ENCODE measurements at places on chromosomes 5 and 9.

DNA sequence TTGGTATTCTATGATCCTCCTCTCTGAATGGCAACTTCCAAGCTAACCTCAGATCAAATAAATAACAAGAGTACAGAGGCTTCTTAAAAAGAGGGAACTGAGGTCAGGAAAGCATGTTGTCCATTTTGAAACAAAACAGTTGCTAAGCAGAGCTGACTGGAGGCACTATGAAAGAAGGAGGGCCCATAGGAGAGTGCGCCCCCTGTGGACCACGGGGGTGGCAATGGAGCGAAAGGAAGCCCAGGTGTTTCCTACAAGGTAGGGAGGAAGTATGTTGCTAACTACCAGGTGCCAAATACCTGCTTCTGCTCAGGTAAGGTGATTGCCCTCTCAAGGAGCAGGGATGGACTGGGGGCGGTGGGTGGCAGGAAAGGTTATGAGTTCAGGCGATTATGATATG is 101.8 kb upstream of the MAST4 start:
- DNase-seq = no peak

GRCh38 chr5:54704333-54704732 is 186.8 kb downstream of the SNX18 start:
- no peak for DNase-seq

- DNase-seq = no peak
These were observed at the start of gene PCDHB10 for GRCh38 chr5:141192110-141192725. Gene PCDHB10 (plus strand): TSS chr5:141192353. CDS start chr5:141192553, 200 bp downstream.

- no peak for DNase-seq
These were observed 214.6 kb downstream of the SREK1 start for GRCh38 chr5:66358741-66359140.

GRCh38 chr9:14247577-14247976 is 66.4 kb downstream of the NFIB start:
- no peak for DNase-seq

DNA sequence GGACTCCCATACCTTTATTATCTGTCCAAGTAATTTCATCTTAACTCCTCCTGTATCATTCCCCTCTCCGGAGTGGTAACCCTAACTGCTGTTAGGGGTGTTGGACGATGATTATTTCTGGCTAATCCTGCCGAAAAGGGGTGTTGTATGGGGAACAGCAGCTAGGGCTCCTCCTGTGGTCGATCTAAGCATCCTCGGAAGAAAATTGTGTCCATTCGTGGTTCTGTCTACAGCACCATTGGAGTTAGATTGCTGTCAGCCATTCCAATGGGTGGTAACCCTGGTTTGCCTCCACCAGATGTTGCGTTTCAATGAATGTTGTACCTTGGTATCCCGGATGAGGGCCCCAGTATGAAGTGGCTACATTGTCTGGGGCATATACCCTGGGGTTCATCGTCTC is 35.6 kb upstream of the LMNB1 start:
- DNase-seq = no peak

- no peak for DNase-seq
These were observed 6.7 kb downstream of the LRRC14B start for GRCh38 chr5:197892-198489.

- no peak for DNase-seq
These were observed 12.6 kb downstream of the NNT start for GRCh38 chr5:43615445-43616184.

DNA sequence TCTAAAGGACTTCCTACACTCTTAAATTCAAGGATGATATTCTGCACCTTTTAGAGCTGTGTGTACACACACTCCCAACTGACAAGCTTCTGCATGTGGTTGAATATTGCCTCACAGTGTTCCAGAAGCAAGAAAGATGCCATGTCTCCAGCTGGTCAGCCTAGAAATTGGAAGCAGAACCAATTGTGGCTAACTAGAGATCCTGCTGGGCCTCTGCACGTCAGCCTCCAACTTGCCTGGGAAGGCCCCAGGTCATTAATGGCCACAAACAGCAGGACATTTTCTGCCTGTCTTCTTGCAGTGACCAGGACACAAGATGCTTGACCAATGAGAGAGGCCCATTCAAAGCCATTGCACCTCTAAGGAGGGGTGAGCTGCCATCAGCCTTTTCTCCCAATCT is 571.9 kb upstream of the BRINP1 start:
- DNase-seq = no peak

DNA sequence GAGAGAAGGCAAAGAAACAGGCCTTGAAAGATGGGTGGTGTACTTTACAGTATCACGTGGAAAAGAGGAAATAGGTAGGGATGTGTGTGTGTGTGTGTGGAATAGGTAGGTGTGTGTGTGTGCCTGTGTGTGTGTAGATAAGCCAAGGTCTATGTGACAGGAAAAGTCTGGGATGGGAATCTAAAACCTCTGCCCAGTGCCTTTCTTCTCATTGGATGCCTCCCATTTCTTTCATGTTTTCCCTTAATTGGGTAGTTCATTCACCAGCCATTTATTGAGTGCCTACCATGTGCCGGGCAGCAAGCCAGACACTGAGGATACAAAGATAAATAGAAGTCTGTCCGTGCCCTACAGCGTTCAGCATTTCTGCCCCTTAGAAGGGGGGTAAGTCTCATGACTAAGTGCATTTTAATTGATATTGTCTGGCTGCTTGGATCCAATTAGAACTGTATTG is 1.0 kb downstream of the URM1 start:
- DNase-seq = no peak

DNA sequence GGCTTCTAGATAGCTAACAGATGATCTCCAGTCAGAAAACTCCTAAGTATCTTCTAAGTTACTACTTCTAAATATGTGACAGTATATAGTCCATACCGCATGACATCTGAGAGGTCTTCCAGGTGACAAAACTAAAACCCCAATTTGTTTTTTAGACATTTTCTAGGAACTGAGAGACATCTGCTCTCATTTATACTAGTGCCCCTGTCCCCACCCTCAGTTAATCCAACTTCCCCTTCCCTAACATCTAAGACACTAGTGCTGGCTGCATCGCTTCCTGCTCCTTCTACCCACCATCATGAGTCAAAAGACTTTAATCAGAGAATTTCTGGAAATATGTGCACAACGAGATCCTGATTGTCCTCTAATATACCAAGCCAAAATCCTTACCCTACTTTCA is 37.9 kb downstream of the FBXW11 start:
- DNase-seq = no peak

- DNase-seq = no peak
These were observed 65.7 kb upstream of the ANKH start for GRCh38 chr5:14937254-14937653.

GRCh38 chr9:74570879-74571512 is 73.9 kb downstream of the RORB start:
- no peak for DNase-seq

DNA sequence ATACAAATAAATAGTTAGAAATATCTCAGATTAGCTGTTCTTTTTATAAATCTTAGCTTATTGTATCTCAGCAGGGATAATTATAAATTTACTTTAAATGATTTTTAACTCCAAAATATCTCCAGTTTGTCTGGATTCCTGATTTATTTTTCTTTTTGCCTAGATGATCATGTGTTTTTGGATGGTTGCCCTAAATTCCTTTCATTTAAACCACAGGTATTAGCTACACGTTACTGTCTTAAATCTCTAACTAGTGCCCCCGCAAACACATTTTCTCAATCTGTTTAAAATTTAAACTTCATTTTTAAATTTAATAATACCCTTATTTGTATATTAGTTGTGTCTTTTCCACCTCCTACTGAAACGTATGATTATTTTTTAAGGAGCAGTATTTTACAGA is 5.6 kb downstream of the FER start:
- DNase-seq = no peak

DNA sequence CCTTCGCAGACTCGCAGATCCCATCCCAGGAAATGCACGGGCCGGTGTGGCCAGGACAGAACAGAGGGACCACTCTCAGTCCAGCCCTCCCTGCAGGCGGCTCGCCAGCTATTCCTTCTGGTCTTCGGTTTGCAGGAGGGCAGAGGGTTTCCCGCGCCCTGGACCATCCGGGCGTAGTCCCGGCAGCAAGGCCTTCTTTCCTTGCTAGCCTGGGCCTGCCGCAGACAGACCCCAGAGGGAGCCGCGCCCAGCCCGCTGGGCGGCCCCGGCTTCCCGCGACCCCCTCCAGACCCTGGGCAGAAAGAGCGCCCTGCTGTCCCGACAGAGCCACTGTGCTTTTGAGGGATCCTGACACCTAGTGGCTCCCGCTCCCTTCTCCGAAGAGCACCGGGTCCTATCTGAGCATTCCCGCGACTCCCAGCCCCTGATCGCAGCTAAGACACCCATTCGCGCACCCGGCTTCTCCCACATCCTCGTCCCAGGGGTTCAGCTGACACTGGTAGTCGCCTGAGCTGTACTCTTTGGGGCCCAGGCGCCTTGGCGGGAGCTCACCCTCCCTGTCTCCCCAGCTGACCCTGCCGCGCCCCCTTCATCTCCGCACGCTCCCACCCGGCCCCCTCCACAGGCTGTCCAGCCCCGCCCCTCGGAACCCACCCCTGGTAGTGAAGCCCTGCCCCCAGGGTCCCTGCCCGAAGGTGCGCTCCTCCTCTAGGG is 1.1 kb downstream of the CFAP90 start:
- no peak for DNase-seq
